Cortex of kidney (tissue), 1 donor: ENCODE measurements at places on chromosomes 7 and 10.

DNA sequence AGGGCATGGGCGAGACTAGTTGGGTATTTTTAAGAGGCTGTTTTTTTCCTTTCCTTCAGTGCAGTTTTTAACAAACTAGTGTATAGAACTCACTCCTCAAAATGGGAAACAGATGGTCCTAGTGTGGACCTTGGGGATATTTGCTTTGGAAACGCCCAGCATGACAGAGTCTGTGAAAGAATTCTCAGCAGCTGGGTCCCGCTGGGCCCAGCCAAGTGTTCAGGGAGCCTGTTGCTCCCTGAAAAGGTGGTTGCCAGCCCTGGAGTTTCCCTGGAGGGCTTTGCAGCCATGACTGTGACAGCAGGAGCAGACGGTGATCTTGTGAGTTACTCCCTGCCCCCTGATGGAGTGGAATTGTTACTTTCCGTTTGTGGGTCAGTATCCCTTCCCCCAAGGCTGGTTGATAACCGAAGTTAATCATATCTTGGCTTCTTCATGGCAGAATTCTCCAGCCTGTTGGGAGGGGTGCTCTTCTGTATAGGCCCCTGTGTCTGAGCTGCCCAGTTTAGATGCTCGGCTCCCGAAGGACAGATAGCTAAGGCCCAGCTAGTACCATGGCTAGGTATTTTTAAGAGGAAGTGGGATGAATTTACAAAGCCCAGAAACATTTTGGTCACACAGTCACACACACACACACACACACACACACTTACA lies 278.6 kb upstream of the HABP2 start:
- DNase-seq: no peak

DNA sequence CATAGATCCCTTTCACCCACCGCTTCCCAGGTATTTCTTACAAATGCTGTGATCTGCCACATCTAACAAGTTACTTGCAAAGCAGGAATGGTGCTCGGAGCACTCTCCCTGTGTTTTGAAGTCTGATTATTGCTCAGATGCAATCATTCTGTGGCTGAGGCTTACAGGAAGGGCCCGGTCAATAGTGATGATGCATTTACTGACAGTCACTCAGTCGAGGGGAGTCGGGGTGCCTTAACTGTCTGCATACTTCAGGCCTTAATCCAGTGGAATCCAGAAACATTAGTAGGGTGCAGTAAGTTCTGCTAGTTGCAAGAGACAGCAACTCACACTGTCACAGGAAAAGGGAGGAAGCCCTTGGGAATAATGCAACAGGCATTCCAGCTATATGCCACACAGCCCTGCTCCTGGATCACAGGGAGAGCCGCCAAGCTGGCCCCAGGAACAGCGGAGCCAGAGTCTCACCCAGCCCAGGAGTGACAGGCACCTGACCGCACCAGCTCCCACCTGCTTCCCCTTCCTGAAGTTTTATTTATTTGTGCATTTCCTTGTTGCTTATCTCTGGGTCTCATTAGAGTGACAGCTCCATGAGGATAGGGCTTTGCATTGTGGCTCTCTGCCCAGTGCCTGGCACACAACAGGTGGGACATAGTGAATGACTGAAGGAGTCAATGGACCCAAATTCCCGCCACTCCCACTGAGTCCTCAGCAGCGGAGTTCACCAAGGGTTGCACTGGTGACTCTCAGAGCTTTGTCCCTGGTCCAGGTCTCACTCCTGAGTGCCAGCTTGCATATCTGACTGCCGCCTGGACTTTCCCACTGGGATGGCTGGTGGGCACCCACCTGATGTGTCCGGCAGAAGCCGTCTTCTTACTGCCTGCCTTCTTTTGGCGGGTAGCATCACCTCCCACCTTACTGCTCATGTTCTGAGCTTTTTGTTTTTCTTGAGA lies 212.5 kb upstream of the SH2B2 start:
- DNase-seq: no peak

DNA sequence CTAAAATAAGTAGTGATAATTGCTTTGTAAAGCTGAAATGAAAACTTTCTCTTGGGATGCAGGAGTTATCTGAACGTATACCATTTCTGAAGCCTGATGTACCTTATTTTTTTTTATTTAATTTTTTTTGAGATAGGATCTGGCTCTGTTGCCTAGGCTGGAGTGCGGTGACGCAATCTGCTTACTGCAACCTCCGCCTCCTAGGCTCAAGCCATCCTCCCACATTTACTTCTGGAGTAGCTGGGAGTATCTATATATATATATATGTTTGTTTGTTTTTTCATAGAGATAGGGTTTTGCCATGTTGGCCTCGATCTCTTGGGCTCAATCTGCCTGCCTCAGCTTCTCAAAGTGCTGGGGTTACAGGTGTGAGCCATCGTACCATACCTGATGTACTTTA lies 2.4 kb downstream of the PMPCB start:
- no peak for DNase-seq

- no peak for DNase-seq
Measured at GRCh38 chr7:24440892-24441291, 132.4 kb upstream of the PALS2 start.

- DNase-seq: no peak
Measured at GRCh38 chr10:104041891-104042535, 43.7 kb downstream of the COL17A1 start.
